ENCODE measurements at places on chromosomes 11 and 22.

GRCh38 chr11:19080579-19080993 lies 20.1 kb upstream of the MRGPRX2 start:
- DNase-seq: peak; percentile 85

DNA sequence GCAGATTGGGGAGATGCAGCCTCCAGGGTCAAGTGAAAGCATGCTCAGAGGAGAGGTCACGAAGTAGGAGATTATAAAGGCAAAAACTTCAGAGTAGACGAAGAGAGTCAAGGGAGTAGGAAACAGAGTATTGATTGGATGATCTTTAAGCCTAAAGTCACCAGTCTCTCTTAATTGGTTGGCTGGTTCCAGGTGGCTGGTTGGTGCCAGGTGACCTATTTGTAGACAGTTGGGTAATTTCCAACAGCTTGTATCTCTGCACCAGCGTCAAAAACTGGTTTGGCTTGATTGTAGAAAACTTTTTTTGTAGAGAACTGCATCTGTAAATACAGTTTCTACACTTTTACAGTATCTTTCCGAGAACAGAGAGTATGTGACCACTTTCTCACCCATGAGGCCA lies 75.7 kb upstream of the CCDC90B start:
- no peak for DNase-seq

GRCh38 chr11:122441666-122442035 lies 213.9 kb upstream of the UBASH3B start:
- peak; percentile 2 for DNase-seq

DNA sequence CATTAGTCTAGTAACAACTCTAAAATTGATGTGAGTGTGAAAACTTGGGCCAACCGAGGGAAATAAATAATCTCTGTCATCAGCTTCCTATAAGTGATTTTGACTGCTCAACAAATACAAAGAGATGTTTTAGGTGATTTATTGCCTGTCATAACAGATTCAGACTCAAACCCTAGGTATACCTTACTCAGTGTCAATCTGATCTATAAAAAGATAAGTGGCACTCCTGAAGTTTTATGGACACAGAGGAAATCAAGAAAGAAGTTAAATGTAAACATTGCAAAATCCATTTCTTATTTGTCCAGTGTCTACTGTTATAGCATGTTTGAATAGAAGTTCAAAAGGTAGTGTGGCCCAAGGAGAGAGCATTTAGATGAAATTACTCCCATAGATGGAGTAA lies 30.4 kb upstream of the TYR start:
- no peak for DNase-seq

DNA sequence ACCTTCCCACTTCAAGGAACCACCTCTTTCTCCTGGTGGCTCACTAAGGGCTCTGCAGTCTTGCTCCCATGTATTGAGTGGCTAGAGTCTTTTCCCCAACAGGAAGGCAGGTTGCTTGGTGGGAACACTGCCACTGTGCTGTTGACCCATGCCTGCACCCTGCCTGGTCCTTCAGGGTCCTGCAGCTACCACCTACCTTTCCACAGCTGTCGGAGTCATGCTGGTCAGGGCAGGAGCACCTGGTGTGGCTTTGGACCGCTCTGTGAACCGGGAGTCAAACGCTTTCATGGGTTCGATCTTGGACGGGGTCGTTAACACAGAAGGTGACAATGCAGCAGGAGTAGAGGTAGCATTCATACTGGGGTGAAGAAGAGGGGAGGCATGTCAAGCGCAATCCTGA lies 56.1 kb downstream of the HIRA start:
- no peak for DNase-seq

GRCh38 chr11:58921778-58922390 lies 17.4 kb upstream of the GLYATL1 start:
- no peak for DNase-seq

DNA sequence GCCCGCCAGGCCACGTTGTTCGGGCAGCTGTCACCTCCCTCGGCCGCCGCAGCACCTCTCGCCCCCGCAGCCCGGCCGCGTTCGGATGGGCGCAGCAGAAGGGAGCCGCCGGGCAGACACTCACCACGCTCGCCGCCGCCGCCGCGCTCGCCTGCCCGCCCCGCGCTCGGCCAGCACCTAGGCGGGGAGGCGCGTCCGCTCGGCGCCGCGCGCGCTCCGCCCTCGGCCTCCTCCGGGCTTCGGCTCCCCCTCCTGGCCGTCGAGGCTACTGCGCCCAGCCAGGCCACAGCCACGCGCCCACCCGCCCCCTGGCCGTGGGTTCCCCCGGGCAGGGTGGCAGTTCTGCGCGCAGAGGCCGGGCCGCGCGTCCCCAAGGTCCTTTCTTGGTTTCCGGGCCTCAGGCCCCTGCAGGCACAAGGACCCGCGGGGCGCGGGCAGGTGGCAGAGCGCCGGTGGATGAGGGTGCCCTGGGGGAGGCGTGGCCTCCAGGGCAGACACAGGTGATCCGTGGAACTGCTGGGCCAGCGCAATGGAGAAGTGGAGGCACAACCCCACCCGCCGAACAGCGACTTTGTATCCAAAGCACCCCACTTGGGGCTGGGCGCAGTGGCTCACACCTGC lies at the start of gene SLC25A22:
TSS of gene SLC25A22 (minus strand) at position 189 of the 621 bp plus-strand sequence. CDS start 3,275 bp downstream, outside the sequence.
- DNase-seq: peak; percentile 78

- DNase-seq: peak; percentile 46
These were observed 13.2 kb upstream of the APOL6 start for GRCh38 chr22:35634943-35635540.

GRCh38 chr11:122108192-122108799 lies 7.7 kb downstream of the BLID start:
- DNase-seq: peak; percentile 60

DNA sequence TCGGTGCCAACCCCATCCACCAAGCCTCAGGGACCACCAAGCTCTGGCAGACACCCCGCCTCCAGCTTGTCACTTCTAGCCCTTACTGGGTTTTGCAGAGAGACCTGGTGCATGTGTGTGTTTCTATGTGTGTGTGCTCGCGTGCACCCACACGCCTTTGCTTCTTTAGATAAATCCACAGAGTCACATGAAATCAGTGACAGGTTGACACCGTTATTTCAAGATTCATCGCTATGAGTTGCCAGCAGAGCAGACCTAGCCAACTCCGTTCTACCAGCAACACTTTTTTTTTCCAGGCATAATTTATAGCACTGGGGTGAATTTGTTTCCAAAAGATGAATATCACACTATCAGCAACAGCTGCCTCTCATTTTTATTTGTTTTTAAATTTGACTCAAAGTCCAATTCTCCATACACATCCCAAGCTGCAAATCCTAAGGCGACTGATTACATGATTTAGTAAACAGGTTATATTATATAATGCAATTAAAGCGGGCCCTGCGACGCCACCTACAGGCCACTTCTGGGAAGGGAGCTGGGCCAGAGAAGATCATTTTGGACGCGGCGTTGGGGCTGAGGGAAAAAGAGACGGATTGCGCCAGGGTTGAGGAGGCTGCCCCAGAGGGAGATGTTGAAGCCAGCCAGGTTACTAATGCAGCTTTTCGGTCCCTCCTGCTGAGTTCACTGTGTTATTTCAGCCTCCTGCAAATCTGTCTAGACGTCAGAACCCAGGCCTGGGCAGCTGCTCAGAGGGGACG lies 150.5 kb downstream of the FEZ1 start:
- DNase-seq: peak; percentile 56

GRCh38 chr11:14059491-14059890 lies 97.0 kb downstream of the SPON1 start:
- DNase-seq: no peak

- no peak for DNase-seq
These were observed 72.1 kb downstream of the BRD1 start for GRCh38 chr22:49755631-49756001.

All from EH (cell line).